Osteoblast (primary cell): ENCODE measurements at places on chromosomes 6 and 20. TPM values are rescaled to one million over a fixed set of nuclear protein-coding genes. Genes with fewer than 3 reads are reported as not detected.

KHDRBS2 gene
- not detected in 2 replicates for total RNA-seq

OOEP gene
- 0.36 and 0.59 TPM in 2 replicates for total RNA-seq

CST1 gene
- total RNA-seq = not detected in 2 replicates

TLDC2 gene
- not detected in 2 replicates for total RNA-seq

SAMD3 gene
- 0.72 and 3.5 TPM in 2 replicates for total RNA-seq

CFAP61 gene
- total RNA-seq = not detected in 2 replicates

MAFB gene
- 12.1 and 12.7 TPM in 2 replicates for total RNA-seq
